ENCODE measurements at places on chromosomes 1 and 21.
A peak's percentile ranks its signal among the peaks of the same experiment; 100 is the strongest.

DNA sequence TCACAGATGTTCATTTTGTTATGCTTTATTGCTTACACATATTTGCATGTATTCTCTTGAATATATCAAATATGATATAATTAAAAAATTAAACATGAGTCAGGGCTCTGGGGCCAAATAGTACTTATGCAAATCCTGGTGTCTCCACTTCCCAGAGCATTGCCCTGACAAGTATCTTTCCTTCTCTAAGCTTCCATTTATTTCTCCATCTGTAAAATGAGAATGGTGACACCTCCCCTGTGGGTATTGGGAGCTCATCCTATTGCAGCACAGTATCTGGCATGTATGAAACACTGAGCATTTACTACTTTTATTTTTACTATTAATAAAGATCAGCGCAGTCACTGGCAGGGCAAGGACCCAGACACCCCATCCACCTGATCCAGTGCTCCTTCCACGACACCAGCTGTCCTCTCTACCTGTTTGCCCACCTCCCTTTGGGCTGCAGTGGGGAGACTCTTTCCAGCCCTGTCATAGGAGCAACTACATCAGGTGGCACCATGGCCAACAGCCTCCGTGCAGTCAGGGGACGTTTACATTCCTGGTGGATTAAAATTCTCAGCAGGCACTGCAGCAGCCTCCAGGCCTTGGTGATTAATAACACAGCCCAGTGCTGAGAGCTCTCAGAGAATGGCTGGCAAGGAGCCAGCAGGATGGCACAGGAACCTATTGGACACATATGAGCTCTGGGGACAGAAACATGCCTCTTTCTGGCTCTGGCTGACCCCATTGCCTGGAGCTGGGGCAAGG lies 113.0 kb downstream of the DMRTB1 start:
- DNase-seq: peak; percentile 77

GRCh38 chr1:152148051-152148450 lies 11.0 kb downstream of the RPTN start:
- DNase-seq: no peak

- no peak for DNase-seq
Observed at GRCh38 chr21:45898781-45899180, 82.8 kb upstream of the COL6A1 start.

DNA sequence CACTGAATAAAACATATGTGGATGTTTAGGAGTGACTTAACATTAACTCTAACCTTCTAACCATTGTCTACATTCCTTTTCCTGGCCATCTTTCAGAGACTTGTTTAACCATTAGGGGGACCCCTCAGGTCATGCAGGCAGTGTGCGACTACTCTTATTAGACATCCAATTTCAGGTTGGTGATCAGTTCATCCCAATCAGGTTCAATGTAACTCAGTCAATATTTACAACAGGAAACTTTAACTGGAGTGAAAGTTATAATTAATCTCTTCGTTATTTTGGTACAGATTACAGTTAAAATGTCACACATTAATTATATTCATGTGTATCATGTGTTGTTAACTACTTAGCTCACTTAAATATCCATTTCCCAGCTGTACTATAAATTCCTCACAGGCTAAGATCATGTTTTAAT lies 68.8 kb upstream of the RGS1 start:
- no peak for DNase-seq

- no peak for DNase-seq
Observed at GRCh38 chr1:200048244-200048643, 20.7 kb downstream of the NR5A2 start.

- DNase-seq: peak; percentile 63
Observed at GRCh38 chr1:84505493-84506001, 639 bp upstream of the SPATA1 start.

DNA sequence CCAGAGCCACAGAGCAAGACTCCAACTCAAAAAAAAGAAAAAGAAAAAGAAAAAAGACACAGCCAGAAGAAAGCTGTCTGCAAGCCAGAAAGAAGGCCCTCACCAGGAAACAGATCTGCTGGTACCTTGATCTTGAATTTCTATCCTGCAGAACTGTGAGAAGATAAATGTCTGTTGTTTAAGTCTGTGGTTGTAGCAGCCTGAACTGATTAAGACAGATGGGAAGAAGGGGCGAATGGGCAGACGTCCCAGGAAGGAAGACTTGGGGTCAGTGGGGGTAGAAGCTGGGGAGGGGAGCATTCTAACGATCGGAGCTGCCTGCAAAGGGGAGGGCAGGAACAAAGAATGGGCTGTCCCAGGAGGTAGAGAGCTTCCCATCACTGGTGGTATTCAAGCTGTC lies 6.3 kb downstream of the SLC2A7 start:
- no peak for DNase-seq

GRCh38 chr1:162605225-162605927 lies 26.9 kb upstream of the DDR2 start:
- no peak for DNase-seq

DNA sequence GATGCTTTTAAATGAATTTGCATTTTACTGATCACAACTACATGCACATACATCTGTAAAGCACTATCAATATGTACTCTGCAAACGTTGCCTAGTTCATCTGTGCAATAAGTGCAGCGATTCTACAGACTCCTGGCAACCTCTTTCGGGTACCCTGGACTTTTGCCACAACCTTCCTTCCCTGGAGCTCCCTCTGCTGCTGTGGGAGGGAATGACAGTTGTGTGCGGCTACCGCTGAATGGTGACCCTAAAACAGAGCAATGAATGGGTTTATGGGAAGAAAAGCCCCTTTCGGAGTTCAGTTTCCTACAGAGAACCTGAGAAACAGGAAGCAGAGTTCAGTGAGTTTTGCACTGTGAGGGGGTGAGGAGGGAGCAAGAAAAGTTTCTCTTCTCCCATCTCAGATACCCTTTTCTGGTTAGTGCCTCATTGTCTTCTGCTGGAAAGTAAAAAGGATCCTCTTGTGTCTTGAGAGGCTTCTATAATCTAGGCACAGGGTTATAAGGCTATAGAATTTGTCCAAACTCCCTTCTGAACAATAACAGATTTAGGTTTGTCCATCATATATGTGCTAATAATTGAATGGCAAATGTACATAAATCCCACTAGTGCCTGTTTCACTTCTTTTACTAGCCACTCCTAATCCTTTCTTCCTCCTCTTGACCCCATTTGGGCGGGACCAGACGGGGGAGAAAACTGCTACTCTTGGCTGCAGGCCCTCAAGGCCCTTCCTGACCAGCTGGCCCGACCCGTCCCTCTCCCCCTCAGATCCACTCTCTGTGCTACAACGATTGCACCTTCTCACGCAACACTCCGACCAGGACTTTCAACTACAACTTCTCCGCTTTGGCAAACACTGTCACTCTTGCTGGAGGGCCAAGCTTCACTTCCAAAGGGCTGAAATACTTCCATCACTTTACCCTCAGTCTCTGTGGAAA lies 19.8 kb upstream of the SARS1 start:
- DNase-seq: peak; percentile 29

GRCh38 chr21:37257511-37257966 lies 9.6 kb downstream of the VPS26C start:
- peak; percentile 41 for DNase-seq

GRCh38 chr1:115564201-115564600 lies 77.6 kb upstream of the VANGL1 start:
- no peak for DNase-seq

DNA sequence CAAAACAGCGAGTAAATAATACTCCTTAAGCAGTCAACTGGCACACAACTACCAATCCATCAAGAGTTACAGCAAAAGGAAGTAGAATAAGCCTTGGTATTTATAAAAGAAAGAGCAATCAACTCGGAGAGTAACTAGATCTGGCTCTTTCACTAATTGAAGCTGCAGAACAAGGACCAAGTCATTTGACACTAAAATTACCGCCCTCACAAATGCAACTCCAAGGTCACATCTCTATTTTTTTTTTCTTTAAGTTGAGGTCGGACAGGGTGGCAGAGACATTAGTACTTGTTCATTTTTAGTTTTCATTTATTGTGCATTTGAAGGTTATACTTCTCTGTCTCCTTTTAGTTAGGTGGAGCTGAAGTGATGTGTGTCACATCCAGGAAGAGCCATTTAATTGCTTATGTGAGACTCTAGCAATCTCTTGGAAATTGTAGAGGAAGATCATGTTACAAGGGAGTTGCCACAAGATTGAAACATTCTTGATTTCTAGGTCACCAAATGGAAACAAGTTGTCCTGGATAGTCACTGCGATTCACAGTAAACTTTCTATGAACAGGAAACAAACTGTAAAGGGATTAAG lies 138.1 kb upstream of the ADAMTS5 start:
- DNase-seq: no peak

- DNase-seq: no peak
Observed at GRCh38 chr1:153506831-153507413, 28.9 kb downstream of the S100A6 start.

DNA sequence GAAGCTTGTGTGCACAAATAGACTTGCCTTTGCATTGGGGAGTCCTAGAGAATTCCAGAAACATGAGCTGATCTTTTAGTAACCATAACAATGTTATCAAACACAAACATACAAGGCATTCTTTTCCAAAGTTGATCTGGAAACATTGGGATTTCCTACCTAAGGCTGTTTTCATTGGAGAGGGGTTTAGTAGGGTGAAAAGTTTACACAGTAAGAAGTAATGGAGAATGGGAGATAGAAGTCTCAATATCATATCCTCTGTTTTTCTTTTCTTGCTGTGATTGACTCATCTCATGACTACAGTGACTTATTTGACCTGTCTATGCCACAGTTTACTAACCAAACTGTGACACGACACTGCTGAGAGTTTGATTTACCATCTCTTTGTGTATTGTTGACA lies 65.6 kb upstream of the PLA2G4A start:
- DNase-seq: no peak

- DNase-seq: no peak
Observed at GRCh38 chr1:169595764-169596711, 9.8 kb upstream of the F5 start.

DNA sequence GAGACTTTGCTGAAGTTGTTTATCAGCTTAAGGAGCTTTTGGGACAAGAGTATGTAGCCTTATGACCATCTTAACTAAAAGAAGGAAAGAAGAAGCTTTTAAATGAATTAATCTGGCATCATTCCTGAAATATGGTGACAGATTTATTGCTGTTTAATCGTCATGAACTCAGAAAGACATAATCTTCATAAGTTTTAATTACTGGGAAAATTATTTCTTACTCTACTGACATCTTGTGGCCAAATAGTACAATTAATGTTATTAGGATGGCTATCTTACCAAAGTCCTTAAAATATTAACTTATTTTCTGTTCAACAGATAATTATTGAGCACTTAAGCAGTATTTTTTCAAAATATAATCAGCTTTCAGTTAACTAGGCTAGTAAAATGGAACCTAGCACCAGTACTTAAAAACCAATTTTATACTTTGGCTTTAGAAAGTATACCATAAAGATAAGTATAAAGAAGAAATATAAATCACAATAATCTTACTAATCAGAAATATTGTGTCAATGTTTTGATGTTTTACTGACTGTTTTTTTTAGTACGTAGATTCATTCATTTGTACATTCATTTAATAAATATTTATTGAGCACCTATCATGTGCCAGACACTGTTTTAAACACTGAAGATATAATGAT lies 34.7 kb upstream of the GPR25 start:
- no peak for DNase-seq

- peak; percentile 35 for DNase-seq
Observed at GRCh38 chr1:208731981-208732821, 488.0 kb upstream of the PLXNA2 start.

- DNase-seq: no peak
Observed at GRCh38 chr1:203511513-203511912, 17.6 kb downstream of the OPTC start.

- DNase-seq: peak; percentile 83
Observed at GRCh38 chr1:86774305-86775295, 70.2 kb downstream of the SH3GLB1 start.

DNA sequence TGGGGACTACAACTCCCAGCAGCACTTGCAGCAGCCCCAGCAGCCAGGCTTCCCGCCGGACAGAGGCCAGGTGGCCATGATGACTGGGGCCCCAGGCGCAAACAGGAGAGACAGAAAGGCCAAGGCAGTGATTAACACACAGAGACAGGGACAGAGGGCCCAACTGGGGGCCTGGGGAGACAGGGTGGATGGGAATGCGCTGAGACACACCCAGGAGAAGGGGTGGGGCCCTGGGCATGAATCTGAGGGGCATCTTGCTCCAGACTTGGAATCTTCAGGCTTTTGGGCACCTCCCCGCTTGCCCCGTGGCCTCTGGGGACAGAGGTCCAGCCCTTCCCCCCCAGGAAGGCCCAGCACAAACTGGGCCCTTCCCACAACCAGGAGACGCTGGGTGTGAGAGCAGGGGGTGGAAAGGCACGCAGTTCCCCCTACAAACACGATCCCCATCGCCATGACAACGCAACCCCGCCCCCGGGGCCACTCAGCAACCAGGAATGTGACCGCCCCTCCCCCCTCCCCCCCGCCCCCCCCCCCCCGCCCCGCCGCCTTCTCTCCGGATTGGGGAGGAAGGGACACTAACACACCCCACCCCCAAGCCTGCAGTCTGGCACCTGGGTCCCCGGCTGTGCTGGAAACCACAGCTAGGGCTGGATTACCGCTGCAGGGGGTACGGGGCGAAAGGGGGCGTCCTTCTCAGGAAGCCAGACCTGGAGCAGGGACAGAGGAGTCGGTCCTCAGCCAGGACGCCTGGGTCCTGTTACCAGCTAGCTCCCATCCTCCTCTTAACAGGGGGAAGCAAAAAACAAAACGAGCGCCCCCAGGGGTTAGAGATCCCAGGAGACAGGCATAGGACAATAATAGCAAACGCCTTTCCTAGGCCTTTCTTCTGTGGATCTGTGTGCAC lies 4.5 kb downstream of the HDGF start:
- peak; percentile 80 for DNase-seq

DNA sequence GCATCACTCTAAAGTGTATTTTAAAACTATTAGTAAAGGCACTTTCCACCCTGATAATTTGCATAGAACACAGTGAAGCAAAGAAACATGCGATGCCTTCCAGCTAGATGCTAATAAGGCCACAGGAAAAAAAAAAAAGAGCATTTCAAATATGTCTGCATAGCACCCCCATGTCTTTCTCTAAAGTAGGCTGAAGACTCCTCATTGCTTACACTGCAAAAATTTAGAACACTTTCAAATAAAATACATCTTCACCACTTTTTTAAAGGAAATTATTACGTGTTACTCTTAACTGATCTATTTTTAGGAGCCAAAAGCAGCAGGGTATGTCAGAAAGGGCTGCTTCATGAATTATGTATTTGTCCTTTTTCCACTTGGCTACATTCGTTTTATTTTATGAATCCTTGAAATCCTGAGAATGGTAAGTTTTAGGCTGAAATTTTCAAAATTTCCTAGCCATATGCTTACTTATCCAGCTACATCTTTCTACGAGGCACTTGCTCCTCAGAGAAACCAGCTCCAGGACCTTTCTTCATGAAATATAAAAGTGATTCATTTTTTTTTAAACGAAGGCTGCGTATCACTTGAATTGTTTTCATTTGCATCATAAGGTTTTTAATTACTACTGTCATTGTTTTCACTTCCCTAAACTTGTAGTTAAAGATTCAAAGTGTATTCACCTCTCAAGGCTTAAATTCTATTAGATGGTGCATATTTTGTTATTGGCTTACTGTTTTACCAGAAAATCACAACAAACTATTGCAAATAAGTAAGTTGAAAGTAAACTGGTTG lies 513.0 kb downstream of the PTPRC start:
- no peak for DNase-seq

- DNase-seq: peak; percentile 0
Observed at GRCh38 chr21:34243562-34243961, 120.2 kb upstream of the KCNE2 start.

GRCh38 chr21:42309753-42310213 lies 5.4 kb downstream of the TFF3 start:
- DNase-seq: peak; percentile 45

GRCh38 chr21:43305336-43305665 lies 121.6 kb downstream of the SIK1 start:
- DNase-seq: no peak

- no peak for DNase-seq
Observed at GRCh38 chr1:57109247-57109646, 143.4 kb upstream of the C8B start.
